ENCODE measurements at places on chromosomes 16 and 17.

DNA sequence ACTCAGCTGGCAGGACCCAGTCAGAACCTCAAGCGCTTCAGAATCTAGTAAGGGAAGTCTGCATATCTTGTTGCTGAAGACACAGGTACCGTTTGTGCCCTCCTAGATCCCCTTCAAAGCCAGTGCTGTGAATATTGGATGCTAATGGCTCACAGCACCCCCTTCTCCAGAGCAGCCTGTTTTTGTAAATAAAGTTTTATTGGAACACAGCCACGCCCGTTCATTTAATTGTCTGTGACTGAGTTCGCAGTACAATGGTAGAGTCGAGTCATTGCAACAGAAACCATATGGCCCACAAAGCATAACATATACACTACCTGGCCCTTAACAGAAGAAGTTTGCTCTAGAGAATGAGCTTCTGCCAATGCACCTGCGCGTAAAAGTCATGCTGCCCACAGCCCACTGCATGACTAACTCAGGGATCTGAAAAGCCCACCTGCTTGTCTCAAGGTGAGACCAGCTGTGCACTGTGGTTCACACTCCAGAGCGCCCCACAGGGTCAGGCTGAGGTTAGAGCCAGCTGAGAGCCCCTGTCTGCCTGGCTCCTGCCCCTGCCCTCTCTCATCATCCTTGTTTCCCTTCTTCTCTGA lies 48.8 kb downstream of the AIPL1 start:
- no peak for DNase-seq

DNA sequence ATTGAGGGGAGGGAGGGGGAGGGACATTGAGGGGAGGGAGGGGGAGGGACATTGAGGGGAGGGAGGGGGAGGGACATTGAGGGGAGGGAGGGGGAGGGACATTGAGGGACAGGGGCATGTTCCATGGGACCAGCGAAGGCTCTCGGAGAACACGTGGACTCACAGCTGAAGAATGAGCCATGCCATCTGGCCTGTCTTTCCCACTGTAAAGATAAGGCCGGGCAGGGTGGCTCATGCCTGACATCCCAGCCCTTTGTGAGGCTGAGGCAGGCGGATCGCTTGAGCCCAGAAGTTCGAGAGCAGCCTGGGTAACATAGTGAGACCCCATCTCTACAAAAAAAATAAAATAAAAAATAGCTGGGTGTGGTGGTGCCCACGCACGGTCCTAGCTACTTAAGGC lies 32.5 kb downstream of the RPH3AL start:
- DNase-seq: no peak

DNA sequence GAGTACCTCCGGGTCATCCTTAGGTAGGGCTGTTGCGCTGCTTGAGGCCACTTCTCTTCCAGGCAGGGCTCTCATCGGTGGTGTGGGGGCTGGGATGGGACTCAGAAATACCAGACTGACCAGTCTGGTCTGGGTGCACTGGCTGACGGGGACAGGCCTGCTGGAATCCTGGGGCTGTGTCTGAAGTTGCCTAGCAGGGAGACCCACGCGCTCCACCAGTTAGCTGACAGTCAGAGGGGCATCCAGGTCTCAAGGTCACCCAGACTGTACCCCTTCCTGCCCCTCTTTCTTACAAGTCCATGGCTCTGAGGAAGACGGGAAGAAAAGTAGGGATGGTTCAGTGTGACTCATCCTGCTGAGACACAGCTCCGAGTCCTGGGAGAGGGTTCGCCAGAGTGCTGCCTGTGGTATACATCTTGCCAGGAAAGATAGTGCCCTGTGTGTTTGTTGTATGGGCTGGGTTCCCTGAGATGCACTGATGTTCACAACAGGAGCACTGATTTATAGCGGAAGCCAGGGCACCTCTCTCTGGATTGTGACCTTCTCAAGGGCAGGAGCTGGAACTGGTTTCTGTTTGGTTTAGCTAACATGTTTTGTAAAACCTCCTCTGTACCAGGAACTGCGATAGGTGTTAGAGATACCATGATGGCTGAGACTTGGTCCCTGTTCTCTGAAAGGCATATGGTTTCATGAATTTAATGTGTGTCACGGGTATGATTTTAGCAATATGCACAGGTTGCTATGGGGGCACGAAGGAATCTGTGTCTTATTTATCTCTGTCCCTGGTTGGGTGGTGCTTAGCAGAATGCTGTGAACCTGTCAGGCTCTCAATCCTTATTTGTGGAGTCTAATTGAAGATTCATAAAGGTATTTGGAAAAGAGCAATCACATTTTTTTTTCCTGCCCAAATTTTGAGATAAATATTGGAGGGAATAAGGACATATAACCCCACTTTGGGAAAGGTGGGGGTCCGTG lies 97.5 kb downstream of the OR1D5 start:
- DNase-seq: no peak

DNA sequence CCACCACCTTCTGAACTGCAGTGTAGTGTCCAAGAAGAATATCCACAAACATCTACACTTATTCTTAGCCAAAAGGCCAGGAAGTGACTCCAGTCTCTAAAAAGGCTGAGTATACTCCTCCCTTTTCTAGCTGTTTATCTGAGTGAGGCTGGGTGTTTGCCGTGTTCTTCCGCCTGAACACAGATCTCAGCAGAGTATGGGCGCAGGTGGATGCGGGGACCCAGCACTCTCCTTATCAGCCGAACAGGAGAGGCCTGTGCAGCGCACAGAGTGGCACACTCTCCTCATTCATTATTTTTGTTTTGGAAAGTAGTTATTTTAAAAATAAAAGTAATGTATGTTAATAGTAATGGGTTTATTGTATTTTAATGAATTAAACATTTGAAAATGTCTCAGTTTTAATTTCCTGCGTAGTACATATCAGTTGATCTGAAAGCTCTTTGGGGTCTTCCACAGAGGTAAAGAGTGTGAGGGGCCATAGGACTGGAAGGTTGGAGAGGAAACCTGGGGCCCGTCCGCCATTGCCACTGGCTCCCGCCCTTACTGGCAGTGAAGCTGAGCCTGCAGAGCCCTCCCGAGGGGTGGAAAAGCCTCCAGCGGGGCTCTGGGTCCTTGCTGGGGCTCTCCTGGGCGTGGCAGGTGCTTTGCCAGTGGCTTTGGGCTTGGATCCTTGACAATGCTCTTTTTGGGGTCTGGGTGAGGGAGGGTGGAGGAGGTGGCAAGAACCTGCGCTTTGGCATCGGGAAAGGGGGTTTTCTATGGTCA lies 53.8 kb downstream of the PDPK1 start:
- no peak for DNase-seq

- peak; percentile 30 for DNase-seq
Observed at GRCh38 chr17:21288571-21289017, 4.1 kb downstream of the MAP2K3 start.

DNA sequence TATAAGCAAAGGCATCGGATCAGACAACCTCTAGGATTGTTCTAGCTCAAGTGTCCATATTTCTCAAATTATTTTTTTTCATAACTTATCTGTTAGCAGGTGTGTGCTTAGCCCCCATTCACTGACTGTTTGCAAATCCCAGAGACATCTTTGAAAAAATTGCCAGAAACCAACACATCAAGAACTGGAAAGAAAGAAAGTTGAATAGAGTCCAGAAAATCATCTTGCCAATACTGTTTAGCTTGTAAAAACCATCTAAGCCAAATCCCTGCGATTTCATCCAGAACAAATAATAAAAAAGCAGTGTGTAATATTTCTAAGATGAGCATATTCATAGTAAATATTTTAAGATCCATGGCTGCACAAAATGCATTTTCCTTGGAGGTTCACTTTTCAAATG lies 64.5 kb downstream of the WSCD1 start:
- no peak for DNase-seq

DNA sequence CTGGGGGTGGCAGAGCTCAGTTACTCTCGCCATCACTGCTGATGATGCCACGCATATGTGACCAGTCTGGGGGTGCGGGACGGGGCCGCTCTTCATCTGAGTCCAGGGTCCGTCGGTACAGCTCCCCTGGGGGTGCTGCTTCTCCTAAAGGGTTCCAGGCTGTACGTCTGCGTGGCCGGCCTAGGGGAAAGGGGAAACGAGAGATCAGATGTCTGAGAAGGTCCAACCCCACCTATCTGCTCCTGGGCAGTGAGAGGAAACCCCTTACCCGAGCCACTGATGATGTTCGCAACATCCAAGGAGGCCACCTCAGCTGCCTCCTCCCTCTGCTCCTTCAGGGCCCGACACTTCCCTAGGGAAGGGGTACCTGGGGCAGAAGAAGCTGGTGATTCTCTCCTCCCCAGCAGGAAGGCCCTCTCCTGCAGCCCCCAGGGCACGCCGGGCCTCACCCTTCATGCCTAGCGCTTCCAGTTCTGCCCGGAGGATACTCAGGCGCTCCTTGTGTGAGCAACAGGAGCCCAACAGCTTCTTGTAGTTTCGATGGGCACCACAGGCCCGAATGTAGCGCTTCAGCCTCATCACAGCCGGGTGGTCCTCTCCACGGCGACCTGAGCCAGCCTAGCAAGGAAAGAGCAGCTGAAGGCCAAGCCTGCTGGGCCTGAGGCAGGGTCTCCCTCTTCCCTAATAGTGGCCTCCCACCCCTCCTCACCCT lies 2.1 kb downstream of the HIRIP3 start:
- DNase-seq: no peak

DNA sequence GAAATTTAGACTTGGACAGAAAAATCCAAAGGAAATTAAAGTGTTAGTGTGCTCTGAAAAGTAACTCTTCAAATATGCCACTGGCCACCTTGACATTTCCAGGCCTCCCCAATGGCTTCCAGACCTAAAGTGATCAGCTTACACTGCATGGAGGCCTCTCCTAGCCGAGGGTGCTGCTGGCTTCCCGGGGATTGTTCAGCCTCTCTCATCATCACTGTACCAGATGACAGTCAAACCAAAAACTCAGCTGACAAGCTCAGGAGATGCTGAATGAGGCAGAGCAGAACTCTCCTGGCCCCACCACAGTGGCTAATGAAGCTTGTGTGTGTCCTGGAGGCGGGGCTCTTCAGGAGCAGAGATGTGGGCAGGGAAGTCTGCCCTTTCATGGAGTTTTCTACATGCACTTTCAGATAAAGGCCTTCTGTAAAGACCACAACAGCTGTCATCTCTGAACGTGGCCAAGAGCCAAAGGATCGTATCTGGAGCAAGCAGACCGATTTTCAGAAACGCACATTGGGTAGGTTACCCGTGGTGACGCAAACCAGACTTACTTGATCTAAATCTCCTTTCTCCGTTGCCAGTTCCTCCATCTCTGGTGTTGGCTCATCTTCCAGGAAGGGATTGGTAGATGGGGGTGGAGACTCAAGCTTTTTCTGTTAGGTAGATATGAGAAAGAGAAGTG lies 113.3 kb downstream of the VPS53 start:
- no peak for DNase-seq

DNA sequence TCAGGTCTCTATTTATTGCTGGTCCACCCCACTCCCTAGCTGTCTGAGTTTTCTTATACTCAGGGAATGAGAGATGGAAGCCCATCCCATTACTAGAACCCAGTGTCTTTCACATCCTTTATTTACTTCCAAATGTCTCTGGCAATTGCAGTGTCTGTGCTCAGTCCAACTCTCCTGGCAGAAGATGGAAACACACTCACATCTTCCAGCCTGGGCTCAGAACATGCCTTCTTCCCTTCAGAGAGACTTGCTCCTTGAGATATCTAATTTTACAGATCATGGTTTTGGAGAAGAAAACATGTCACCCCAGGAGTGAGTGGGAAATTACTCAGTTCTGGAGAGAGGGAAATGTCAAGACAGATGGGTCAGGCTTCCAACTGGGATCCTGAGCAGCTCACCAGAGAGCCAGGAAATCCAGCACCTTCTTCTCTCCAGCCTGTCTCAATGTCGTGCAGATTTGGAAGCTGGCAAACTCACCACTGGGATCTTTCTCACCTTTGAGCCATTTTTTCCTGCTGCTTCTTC lies 494.4 kb downstream of the HS3ST4 start:
- DNase-seq: no peak

GRCh38 chr17:33481652-33482051 lies 188.6 kb upstream of the ASIC2 start:
- no peak for DNase-seq

DNA sequence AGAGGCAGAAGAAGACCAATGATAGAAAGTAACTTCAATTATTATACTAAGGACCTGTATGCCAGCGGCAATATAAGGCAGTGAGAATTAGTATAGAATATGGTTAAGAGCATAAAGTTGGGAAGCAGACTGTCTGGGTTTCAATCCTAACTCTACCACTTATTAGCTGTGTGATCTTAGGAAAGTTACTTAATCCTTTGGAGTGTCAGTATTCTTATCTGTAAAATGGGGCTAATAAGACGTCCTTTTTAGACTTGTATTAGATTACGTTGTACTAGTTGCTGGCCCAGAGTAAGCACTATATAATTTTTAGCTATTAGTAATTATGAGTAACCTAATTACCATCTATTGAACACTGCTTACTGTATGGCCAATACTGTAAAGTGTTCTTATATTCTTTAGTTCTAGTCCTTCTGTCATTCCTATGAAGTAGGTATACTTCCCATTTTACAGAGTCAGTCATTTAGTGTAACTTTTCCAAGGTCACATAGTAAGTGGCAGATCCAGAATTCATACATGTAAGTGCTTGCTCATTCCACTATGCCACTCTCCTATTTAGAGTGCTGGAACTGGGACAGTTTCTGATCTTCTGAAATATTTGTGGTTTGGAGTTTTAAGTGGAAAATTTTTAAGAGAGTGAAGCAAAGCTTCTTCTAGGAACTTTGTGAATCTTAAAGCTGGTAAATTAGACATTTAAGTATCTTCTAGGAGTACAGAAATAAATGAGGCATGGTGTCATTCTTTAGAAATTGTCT lies 22.5 kb downstream of the HEATR9 start:
- no peak for DNase-seq

GRCh38 chr17:28896491-28896883 lies 1.0 kb downstream of the FLOT2 start:
- DNase-seq: no peak

DNA sequence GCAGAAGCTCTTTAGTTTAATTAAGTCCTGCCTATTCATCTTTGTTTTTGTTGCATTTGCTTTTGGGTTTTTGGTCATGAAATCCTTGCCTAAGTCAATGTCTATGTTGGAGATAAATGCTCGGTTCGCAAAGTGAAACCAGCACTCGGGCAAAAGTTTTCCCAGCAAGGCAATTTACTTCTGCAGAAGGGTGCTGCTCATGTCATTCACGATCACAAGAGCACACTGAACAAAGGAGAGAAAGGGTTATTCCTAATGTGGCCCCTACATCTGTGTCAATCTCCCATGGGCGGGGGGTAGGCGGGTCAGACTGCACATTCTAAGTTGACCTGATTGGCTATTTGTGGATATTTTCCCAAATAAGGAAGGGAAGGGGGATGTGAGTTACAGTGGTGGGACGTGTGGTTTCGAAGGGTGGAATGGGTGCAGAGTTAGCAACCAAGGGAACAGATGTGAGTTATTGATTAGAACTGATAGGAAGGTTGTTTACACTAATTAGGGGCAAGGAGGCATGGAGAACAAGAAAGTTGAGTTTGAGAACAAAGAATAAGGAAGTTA lies 23.0 kb downstream of the ATF7IP2 start:
- DNase-seq: no peak

Measured in CD4-positive, alpha-beta T cell treated with Interleukin-10 for 1 hour (primary cell).